HT1080 (cell line): ENCODE measurements at places on chromosomes 12 and 14.

- DNase-seq, result no peak
Measured at GRCh38 chr12:56661979-56662638, 16.3 kb upstream of the ATP5F1B start.

DNA sequence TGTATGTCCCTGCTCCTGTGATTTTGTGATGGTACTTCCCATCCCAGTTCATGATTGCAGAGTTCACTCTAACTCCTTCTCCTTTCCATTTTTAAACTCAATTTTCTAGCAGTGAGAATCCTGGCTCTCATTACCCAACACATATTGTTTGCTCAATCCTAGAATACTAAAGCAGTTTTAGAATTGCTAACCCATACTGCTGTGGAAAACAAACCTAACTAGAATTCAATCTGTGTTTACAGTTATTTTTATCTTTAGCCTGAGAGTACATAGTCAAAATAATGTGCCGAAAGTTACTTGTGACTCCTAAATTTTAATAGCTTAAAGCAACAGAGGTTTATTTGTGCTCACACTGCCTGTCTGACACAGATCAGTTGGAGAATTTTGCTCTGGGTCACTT is 508.0 kb downstream of the AACS start:
- DNase-seq, result no peak

DNA sequence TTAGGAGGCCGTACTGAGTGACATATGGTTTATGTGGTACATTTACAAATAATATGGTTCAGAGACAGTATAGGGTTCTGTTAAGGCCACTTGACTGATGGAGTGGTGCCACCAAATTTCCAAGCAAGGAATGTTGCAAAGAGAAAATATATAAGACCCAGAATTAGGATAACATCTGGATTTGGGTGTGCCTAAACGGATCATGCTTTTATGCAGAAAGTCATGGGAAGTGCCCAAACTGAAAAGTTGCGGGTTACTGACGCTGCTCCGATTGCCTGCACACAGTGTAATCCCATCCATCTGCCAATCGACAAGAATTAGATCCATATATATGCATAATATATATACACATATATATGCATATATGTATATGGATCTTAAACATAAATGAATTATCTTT is 138.4 kb upstream of the DCN start:
- no peak for DNase-seq

DNA sequence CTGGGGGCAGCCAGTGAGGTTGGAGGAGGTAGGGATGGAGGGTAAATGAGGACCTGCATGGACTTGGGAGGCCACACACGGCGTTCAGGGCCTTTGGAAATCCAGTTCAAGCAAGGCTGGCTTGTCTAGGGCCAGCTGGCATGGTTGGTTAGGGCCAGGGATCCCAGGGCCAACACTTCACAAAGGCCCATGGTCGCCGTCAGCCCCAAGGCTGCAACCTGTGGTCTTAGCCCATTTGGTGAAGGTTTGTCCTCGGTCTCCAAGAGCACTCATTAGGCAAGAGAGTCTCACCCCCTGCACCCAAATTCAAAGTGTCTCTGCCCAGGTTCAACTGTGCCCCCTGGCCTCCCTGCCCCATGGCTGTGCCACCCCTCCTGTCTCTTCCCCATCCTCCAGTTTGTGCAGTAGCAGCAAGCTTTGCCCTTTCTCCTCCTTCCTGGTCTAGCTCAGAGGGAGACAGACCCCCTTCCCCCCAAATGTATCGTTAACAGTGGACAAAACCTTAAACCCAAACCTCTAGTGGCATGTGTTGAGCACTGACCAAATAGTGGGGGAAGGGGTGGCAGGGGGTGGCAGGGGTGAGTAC is 94.1 kb downstream of the NINJ2 start:
- DNase-seq, result no peak

GRCh38 chr12:104299842-104300481 is 3.6 kb upstream of the EID3 start:
- no peak for DNase-seq

DNA sequence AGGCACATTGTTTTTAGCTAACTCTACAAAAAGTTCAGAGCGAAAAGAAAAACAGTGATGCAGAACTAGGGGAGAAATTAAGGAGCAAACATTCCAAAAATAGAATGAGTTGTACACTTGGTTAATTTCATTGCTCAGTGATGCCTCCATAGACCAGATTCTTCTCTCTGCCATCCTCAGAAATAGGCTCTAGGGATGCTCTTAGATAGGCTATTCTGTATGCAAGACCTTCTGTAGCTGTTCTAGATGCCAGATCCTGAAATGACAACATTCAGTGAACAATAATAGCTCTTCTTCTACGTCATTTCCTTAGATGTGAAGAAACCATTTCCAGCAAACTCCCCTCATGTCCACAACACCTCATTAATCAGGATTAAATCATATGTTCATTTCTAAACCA is 466.3 kb downstream of the DIO2 start:
- DNase-seq, result no peak

DNA sequence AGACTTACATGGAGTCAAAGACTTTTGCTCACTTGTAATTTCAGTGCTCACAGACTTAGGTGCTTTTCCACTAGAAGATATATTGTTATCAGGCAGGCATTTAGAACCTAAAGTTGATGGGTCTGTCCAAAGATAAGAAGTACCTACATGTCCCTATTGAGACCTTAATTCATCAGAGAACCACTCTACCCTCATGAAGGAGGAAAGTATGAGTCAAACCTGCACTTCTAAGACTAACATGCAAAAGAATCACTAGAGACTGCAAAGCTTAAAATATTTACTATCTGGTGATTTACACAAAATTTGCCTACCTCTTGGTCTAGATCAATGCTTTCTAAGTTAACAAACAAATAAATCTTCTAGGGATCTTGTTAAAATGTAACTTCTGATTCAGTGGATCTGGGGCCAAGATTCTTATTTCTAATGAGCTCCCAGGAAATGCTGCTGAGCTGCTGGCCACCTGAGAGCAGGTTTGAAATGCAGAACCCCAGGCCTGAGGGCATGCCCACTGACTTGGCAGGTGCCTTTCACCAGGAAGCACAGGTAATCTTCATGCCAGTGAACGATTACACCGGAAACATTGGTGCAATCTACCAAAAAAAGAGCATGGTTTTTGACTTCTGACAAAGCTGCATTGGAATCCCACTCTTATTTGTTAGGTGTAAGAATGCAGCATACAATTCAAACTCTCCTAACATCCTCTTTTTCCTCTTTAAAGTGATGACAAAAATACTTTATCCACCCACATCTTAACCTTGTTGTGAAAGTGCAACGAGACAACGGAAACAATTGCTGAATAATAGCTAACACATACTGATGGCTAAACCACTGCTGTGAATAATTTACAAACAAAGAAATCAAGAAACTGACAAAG is 214.2 kb downstream of the ADAMTS20 start:
- DNase-seq, result no peak

GRCh38 chr14:95190346-95190840 is 33.1 kb upstream of the DICER1 start:
- DNase-seq, result no peak

GRCh38 chr14:100616854-100617409 is 29.7 kb upstream of the BEGAIN start:
- no peak for DNase-seq

DNA sequence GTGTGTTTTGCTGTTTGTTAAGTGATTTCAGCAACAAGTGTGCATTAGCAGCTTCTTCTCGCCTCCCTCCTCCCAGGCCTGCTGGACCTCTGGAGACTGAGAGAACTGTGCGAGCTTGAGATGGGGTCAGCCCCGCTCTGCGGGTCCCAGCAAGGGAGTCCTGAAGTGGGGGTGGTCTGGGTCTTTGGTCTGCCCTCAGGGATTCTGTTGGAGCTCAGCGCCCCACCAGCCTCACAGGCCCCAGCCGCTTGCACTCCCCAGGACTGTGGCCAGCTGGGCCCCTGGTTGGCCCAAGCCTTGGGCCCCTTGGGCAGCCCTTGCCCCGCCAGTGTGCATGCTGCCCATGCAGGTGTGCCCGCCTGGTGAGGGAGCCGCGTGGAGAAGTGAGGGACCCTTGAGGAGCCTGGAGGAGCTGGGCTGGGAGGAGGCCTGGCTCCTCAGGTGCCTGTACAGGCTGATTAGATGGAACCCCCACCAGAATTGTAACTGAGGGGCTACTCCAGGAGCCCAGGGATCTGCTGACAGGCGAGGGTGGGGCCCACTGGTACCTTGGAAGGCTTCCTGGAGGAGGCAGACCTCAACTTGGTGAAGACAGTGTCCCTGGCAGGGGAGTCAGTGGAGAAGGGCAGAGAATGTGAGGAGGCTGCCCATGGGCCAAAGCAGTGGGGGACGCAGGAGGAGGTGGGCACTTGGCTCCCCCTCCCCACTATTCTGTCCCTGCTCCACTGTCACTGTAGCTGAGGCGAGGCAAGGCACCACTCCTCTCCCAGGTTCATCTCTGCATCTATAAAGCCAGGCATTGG is 56.7 kb downstream of the BEGAIN start:
- DNase-seq, result no peak

GRCh38 chr14:73802431-73803188 is 49.0 kb upstream of the PTGR2 start:
- DNase-seq, result no peak

DNA sequence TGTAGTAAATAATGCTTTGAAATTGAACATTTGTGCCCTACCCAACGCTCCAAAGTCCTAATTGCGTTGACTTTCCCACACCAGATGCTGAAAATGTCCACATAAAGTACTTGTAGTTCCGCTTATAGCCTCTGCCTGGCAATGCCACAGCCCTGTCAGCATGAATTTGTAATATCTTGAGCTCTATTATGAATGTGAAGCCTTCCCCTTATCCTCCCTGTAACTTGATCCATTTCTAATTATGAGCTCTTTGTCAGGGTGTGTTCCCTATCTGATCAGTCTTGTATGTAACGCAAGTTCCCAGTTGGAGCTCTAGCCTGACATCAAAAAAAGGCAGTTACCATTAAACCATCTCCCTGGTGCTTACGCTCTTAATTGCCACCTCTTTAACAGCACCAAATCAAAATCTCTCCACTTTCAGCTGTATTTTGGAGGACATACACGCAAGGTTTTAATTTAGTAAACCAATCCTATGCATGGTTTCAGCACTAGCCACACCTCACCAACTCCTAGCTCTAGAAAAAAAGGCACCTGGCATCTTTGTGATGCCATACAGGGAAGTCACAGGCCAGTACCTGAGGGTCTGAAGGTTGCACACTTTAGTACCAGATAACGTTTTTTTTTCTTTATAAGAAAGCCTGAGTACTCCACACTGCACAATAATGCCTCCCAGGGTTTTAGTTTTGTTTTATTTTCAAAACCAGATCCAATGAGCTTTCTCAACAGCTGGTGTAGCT is 69.3 kb downstream of the EEA1 start:
- no peak for DNase-seq

- no peak for DNase-seq
Measured at GRCh38 chr12:31021181-31021580, 52.5 kb upstream of the DDX11 start.

DNA sequence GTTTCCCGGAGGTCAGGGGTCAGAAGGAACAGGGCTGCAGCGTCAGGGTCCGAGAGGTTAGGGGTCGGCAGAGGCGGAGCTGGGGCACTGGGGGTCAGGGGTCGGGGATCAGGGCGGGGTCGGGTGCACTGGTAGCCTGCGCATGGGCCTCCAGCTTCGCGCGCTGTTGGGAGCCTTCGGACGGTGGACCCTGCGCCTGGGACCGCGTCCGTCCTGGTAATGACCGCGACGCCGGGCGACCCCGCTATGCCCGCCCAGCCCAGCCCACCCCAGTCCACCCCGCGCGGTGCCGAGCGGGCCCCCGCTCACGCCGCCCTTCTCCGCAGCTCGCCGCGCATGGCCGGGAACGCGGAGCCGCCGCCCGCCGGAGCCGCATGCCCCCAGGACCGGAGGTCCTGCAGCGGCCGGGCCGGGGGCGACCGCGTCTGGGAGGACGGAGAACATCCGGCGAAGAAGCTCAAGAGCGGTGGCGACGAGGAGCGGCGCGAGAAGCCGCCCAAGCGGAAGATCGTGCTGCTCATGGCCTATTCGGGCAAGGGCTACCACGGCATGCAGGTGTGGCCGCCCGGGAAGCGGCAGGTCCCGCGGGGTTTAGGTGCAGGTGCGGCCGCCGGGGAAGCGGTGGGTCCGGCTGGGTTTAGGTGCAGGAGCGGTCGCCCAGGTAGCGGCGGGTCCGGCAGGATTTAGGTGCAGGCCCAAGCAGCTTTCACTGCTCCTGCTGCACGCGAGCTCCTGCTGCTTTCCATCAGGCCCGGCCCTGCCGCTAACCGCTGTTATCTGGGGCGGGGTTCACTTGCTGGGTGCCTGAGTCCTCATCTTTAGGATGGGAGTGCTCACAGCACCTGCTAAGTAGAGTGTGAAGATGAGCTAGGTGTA is 743 bp downstream of the PUS1 start:
- DNase-seq, result no peak

- peak; percentile 17 for DNase-seq
Measured at GRCh38 chr12:117875744-117876435, 92.9 kb downstream of the KSR2 start.

- DNase-seq, result no peak
Measured at GRCh38 chr12:464484-465267, 4.9 kb downstream of the B4GALNT3 start.

GRCh38 chr14:95263527-95264231 is 56.0 kb downstream of the CLMN start:
- no peak for DNase-seq

DNA sequence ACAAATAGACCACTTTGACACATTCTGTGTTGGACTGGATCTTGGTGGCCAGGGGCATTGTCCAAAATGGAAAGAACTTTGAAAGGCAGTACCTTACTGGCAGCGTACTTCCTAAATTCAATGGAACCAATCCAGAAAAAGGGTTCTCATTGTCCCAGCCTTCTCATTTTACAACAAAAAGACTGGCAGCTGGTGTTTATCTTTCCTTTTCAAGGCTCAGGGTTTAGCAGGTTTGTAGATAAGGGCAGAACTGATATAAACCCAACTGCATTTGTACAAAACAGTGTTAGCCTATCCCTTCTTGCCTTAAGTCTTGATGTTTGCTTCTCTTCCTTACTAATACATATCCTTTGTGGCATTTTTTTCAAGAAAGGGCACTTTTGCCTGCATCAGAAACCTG is 7.7 kb downstream of the THAP2 start:
- DNase-seq, result no peak

DNA sequence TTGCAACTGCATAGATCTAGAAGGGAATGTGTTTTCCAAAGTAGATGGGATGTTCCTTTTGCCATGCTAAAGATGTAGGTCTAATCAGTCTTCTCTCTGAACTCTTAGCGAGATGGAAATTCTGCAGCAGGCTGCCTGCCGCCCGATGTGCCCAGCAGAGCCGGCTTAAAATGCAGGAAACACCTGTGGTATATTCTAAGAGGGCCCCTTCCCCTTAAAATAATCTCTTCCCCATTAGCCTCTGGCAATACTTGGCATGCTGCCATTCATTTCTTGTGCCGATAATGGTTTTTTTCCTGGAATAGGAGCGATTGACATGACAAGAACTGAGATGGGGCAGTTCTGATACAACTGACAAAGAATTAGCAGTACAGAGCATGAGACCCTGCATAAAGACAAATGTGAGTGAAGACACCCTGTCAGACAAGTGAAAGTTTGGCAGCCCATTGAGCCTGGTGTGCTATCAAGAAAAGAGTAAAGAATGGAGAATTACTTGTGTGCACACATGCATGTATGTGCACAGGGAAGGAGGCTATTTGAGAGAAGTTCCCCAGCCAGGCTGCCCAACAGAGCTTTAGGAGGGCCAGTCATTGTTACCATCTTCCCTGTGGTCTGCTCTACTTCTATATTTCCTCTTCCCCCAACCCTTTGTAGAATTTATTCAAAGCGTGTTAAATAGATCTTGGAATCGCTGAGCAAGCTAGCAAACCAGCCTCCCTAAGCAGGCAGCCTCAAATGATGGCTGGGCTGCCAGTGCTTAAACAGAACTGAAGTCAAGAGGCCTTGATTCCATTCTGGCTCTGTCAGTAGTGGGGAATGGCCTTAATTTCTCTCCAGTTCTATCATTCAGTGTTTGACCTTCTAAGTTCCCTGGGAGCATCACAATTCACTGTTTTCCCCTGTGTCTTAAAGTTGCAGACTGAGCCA is 29.6 kb upstream of the NTF3 start:
- DNase-seq, result no peak
